Hypothalamus (tissue), 51 donors: ENCODE measurements at places on chromosomes 1 and 21.

DNA sequence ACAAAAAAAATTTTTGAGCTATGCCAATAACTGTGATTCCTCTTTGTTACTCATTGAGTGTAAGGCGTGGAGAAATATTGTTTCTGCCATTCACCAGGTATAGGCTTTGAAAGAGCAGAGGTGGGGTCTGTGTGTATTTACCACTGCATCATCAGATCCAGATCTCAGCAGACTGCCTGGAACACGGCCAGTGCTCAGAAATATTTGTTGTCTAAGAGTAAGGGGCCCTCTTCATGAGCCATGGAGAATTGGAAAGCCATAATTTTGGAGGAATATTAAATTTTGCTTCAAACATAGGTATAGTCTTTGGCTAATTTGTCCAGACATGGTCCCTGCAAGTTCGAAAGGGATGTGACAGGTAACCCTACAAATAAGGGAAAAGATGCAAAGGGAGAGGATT, 231.3 kb upstream of the IRF2BP2 start:
- DNase-seq = no peak

DNA sequence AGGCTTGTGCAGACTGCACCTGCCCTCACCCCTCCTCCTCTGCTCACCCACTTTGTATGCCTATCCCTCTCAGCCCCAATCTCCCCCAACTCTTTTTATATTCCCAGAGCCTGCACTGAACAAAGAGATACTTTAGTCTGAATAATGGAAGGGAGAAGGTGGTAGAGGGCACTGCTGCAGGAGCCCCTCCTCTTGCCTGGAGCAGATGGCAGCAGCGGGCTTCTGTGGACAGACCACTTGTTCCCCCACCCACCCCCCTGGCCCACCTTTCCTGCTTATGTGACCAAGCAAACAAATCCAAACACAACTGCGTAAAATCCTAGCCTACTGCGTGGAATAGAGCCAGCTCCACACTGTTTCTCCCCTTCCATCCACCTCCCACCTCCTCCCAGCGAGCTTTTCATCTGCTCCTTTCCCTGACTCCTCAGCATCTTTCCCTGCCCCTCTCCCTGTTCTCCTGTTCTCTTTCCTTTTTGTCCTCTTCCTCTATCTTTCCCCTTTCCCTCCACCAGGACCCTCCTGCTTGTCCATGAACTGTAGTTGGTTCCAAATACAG, 27.5 kb downstream of the RGS8 start:
- DNase-seq = no peak

- no peak for DNase-seq
Measured at GRCh38 chr1:236429715-236430274, 35.7 kb downstream of the EDARADD start.

- DNase-seq = no peak
Measured at GRCh38 chr1:207205614-207206061, 101.6 kb downstream of the C4BPA start.

GRCh38 chr1:234603221-234604204, 6.5 kb downstream of the IRF2BP2 start:
- no peak for DNase-seq
